ENCODE measurements at places on chromosomes 13 and 19.

DNA sequence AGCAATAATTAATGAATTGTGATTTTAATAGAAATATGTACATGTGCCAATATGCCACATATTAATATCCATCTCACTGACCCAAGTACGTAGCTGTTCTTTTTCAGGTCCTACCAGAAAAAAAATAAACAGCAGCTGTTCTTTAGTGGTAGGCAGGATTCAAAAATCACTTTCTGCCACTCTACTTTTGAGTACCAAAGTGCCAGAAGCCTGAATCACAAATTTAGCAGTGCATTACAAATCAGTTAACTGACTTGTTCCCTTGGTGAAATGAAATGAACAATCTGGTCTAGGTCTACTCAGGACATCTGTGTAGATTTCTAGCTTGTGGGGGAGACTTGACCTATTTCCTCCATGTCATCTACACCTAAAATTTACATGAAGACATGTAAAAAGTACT is 775.5 kb upstream of the GPC6 start:
- no peak for DNase-seq

DNA sequence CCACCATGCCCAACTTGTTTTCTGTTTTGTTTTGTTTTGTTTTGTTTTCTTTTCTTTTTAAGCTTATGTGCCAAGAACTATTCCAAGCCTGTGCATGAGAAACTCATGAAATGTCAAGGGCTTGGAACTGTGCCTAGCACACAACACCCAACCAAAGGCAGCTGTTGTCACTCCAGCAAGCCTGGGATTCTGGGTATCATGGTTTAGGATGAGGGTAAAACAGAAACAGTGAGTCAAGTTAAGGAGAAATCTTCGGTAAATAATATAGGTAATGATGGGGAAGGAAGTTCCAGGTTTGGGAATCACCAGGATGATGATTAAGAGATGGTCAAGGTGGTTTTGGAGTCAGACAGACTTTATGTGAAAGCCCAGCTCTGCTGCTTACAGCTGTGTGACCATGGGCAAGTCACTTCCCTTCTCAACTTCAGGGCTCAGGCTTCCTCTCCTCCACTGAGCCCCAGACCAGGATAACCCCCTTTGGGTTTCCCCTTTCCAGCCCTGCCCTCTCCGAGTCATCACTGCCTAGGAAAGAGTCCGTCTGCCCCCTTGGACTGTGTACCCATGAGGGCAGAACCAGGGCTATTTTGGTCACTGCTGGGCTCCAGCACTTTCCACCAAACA is 5.0 kb downstream of the PVR start:
- DNase-seq: no peak

- peak; percentile 100 for DNase-seq
Observed at GRCh38 chr19:54189735-54190502, 539 bp upstream of the MBOAT7 start.

- DNase-seq: no peak
Observed at GRCh38 chr13:114122127-114122511, 10.3 kb downstream of the RASA3 start.

DNA sequence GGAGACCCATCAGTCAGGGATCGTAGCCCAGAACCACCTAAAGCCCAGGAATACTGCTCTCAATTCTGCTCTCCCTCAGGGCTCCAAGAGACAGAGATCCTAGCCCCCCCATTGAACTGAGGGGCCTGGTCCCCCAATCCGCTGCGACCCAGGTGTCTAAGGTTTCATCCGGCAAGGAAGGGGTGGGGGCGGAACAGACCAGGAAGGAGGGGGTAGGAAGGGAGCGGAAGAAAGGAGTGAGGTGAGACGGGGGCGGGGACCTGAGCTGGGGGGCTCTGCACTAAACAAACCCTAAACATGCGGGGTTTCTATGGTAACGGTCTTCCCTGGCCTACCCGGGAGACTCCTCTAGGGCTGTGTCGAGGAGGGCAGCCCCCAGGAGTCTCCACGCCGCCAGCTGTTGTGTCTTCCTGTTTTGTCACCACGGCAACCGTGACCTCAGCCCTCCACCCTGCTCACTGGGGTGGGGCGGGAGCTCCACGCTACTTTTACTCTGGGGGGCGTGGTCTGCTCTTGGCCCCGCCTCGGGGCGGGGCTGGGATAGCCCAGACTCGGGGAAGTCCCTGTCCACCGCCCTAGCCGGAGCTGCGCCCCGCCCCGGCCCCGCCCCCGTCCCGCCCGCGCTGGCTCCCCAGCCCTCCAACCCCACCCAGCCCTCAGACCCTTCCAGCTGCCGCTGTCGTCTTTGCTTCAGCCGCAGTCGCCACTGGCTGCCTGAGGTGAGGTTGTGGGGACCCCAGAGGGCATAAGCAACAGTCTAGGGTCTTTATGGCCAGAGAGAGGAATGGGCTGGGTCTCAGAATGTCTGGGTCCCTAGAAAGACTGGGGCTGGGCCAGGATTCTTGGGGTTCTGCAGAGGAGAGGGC is at the start of gene MYADM:
MYADM (plus strand) TSS at position 659 of the 866 bp plus-strand sequence. CDS start 5,647 bp downstream, outside the sequence.
- DNase-seq: peak; percentile 99

DNA sequence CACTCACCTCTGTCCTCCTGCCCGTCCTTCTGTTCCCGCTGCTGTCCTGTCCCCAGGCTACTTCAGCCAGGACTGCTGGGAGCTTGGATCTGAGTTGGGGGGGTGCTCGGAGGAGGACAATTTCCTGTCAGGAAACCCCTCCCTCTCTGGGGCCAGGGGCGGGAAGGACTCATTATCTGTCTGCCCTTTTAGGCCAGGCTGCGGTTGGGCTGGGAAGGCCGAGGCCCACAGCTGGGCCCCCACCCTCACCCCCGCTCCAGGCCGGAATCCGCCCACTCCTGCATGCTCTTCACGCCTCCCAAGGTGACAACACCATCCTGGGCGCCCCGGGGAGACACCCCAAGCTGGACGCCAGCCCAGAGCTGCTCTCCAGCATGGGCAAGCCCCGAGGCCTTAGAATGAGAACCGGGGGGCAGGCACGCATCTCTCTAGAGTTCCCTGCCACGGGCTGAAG is at the start of gene EXOC3L2:
EXOC3L2 (minus strand) TSS at position 74 of the 454 bp plus-strand sequence. CDS start 6,362 bp downstream, outside the sequence.
- DNase-seq: no peak

DNA sequence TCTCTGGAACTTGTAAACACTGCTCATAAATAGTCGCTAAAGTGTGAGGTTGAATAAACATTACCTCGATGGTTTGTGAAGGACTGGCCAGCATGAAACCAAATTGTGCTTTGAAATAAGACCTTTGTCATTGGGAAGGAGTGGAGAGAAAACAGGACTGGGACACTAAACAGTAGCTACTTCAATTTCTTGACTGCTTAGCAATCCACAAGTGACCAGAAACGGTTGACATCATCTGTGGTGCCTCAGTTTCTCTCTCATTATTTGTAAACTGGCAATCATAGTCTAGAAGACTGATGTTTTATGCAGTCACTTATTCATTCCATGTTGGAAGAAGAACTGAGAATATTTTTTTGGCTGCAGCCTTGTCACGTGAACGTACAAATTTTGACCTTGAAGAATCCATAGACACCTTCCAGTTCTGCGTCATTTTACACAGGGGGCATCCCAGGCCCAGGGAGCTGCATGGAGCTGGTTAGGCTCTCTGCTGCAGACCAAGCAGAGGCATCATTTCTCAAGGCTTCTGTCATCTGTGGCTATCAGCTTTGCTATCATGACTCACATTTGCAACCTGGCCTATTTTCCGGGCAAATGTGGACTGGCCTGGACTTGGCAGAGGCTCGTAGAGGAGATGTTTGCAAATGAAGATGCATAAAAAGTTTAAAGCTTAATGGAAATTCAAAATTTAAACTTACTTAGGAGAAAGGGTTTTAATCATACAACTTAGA is 391.8 kb downstream of the FGF9 start:
- peak; percentile 23 for DNase-seq

DNA sequence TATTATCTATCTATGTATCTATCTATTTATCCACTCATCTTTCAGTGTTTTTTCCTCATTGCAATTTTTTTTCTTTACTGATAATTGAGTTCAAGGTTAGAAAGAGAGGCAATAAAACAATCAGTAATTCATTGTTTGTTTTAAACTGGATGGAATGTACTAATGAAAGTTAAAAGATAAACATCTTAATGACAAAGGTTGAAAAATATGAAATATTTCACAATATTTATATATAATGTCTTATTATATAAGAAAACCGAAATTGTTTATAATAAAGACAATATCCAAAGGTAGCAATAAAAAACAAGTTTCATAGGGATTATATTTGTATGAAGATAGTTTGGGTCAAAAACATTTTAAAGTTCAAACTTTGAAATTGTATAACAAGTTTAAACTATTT is 1015.5 kb upstream of the MIR17HG start:
- DNase-seq: no peak

DNA sequence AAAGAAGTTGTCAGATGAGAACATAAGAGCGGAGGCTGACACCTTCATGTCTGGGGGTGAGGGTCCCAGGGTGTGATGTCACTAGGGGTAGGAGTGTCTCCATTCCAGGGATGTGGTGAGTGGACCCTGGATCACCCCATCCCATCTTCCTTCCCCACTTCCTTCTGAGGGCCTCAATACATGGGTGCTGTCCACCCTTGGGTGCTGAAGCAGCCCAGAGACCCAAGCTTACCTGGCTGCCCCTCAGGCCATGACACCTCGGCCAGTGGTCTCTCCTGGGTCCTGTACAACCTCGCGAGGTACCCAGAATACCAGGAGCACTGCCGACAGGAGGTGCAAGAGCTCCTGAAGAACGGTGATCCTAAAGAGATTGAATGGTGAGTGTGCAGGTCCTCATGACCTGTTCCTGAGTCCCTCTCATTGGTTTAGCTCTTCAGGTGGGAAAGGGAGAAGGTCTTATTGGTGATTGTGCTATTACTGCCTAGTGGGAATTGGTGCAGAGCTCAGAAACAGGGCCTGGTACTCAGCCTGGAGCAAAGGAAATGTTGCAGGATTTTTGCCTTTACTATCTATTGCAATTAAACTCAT is 37.7 kb upstream of the CYP4F8 start:
- DNase-seq: no peak

GRCh38 chr13:37229931-37230330 is 124.5 kb upstream of the CSNK1A1L start:
- DNase-seq: no peak

GRCh38 chr19:46715975-46716671 is 791 bp downstream of the PRKD2 start:
- DNase-seq: peak; percentile 56

DNA sequence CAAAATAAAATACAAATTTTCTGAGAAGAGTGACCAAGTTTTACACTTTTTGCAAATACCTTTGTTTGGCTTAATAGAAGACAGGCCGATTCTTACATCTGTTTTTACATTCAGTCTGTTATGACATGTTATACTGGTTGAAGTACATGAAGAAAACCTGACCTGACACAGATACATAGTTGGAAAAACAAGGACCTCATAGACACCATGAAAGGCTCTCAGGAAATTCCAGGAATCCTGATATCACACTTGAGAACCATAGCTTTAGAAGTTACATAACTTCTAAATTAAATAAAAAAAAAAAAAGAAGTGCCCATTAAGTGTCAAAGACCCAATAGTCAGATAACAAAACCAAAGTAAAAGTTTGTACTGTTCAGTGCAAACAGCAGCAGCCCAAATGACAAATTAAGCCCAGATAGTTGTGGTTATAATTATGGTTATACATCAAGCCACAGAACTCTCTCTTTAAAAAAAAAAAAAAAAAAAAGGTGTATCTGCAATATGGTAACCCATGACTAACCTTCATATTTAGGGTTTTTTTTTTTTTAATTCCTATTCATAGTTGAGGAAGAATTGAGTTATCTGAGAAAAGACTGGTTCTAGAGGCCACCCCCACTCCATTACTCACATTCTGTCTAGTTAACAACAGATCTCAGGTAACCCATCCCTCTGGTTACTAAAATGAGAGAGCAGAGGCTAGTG is 19.8 kb downstream of the RBM26 start:
- DNase-seq: peak; percentile 44

GRCh38 chr13:49975826-49976225 is 21.0 kb upstream of the TRIM13 start:
- no peak for DNase-seq

Data from activated CD4-positive, alpha-beta T cell treated with anti-CD3 and anti-CD28 coated beads for 36 hours (primary cell).